ENCODE measurements at places on chromosomes 12 and 14.

DNA sequence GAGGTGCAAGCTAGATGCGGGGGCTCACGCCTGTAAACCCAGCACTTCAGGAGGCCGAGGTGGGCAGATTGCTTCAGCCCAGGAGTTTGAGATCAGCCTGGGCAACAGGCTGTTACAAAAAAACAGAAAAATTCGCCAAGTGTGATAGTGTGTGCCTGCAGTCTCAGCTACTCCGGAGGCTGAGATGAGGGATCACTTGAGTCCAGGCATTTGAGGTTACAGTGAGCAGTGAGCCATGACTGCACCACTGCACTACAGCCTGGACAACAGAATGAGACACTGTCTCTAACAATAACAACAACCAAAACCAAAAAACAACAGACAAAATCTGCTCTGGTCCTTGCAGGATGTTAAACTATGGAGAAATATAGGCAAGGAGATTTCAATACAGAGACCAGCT is 13.9 kb downstream of the BTBD7 start:
- DNase-seq = no peak

DNA sequence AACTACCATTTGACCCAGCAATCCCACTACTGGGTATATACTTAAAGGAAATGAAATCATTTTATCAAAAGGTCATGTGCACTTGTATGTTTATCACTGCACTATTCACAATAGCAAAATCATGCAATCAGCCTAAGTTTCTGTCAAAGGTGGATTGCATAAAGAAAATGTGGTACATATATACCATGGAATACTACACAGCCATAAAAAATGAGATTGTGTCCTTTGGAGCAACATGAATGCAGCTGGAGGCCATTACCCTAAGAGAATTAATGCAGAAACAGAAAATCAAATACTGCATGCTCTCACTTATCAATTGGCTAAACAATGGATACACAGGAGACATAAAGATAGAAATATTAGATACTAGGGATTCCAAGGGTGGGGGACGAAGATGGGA is 27.4 kb downstream of the MED6 start:
- no peak for DNase-seq

DNA sequence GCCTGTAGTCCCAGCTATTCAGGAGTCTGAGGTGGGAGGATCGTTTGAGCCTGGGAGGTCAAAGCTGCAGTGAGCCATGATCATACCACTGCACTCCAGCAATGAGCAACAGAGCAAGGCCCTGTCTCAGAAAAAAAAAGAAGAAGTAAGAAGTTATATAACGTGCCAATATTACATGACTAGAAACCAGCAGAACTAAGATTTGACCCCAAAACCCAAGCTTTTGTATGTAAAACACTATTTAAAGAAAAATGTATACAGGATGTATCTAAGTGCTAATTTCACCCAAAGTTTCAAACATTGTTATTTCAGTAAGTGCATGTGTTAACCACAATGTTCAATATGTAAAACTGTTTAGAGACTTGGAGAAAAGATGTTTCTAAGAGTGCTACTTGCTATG is 94.7 kb downstream of the SLC5A8 start:
- DNase-seq = no peak

DNA sequence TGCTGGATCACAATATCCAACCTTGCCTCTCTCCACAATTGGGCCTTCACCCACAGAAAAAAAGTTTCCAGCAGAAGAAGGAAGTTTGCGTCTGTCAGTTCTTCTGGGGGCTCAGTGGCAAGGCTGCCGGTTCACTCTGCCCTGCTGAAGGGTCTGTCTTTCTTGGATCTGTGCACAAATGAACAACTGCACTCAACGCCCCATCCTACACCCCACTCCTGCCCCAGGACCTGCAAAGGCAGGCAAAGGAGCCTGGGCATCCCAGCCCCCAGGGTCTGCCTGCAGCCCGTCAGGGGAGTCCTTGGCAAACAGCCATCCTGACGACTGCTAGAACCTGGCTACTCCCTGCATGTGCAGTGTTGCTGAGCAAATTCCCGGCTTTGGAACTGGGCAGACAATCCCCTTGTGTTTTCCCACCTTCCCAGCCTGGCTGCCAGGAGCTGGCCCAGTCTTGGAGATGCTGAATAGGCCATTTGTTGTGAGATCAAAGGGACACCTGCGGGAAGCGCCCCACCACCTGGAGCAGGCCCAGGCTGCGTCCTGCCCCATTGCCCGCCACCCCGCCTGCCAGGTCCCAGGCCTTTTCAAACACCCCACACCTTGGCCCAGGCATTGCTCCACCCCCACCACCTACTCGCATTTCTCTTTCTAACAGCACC is 311.9 kb downstream of the BCL11B start:
- no peak for DNase-seq

DNA sequence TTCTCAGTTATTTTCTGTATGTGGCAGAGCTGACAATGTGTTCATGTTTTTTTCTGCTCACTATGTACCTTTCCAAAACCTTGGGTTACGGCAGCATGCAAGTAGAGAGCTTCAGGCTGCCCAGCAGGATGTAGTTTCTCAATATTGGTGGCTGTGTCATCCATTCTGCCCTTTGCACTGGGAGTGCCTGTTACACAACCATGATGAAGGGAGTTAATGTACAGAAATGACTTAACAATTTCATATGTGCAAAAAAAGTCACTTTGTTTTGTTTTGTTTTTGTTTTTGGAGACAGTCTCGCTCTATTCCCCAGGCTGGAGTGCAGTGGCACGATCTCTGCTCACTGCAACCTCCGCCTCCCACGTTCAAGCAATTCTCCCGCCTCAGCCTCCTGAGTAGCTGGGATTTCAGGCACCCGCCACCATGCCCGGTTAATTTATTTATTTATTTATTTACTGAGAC is 6.1 kb upstream of the CNIH1 start:
- no peak for DNase-seq

DNA sequence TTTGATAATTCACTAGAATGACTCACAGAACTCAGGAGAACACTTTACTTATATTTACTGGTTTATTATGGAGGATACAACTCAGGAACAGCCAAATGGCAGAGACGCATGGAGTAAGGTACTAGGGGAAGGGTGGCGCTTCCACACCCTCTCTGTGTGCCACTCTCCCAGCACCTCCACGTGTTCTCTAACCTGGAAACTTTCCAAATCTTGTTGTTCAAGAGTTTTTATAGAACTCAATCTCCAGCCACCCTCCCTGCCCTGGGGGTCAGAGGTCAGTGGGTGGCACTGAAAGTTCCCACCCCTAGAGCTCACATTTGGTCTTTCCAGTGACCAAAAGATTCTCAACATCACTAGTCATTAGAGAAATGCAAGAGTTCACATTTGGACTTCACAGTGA is 13.2 kb downstream of the TRIM9 start:
- DNase-seq = no peak

- no peak for DNase-seq
Measured at GRCh38 chr12:52513736-52514135, 6.5 kb downstream of the KRT5 start.

GRCh38 chr12:33617218-33617617 is 177.6 kb upstream of the SYT10 start:
- DNase-seq = no peak

DNA sequence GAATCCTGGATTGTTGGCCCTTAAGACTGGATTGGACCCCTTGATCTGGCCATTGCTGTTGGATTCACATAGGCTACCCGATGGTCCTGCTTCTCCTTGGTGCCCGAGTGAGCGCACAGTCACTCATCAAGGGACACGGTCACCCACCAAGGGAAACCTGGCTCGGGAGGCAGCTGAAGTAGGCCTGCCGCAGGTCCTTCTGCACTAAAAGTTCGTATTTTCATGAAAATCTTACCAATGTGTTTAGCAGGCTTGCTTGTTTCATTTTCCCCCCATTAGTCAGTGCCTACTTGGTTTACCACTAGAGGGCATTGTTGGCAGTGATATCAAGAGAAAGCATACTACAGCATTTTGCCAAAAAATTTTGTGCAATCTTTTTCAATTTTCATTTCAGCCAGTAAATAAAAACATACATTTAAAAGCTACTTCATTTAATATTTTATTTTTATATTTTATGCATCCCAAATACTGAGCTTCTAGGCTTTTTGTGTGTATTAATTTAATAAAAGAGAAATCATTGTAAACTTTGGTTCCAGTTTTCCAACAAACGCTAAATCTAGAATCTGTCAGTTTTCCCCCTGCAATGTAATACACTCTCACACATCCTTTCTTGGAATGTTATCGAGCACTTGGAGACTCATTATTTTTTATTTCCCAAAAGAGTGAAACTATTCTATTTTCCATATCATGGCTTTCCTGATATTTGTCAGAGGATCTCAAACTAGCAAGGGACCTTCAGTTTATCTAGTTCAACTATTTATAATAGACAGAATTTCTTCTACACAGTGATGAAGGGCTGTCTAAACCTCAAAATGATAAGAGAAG is 116.7 kb downstream of the LMNTD1 start:
- DNase-seq = peak; percentile 47

Measured in GM13976 (cell line).